ENCODE measurements at places on chromosomes 6 and 20.

- DNase-seq: no peak
These were observed 137.0 kb downstream of the IMPG1 start for GRCh38 chr6:75935473-75935793.

- DNase-seq: no peak
These were observed 59.5 kb downstream of the PRND start for GRCh38 chr20:4781211-4781610.

- DNase-seq: no peak
These were observed 50.9 kb downstream of the STMND1 start for GRCh38 chr6:17152703-17153102.

GRCh38 chr6:106637051-106637716, 7.8 kb downstream of the QRSL1 start:
- DNase-seq: no peak

Measured in kidney capillary endothelial cell (primary cell).